RWPE1 (cell line): ENCODE measurements at places on chromosomes 6 and 20.

DNA sequence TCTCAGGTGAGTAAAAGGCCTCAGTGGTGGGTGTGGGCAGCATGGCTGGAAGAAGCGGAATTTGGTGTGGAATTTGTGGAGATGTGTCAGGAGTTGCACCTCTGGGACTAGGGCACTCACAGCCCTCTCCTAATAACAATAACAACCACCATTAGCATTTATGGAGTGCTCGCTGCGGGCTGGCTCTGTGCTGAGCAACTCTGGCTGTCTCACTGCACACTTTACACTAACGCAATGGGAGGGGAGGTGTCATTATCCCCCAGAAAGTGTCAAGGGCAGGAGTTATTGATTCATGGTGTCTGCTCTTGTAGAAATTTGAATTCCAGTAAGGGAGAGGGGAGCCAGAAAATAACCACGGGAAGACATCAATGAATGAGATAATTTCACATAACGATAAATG, 22.7 kb upstream of the SCRT2 start:
- DNase-seq = no peak

DNA sequence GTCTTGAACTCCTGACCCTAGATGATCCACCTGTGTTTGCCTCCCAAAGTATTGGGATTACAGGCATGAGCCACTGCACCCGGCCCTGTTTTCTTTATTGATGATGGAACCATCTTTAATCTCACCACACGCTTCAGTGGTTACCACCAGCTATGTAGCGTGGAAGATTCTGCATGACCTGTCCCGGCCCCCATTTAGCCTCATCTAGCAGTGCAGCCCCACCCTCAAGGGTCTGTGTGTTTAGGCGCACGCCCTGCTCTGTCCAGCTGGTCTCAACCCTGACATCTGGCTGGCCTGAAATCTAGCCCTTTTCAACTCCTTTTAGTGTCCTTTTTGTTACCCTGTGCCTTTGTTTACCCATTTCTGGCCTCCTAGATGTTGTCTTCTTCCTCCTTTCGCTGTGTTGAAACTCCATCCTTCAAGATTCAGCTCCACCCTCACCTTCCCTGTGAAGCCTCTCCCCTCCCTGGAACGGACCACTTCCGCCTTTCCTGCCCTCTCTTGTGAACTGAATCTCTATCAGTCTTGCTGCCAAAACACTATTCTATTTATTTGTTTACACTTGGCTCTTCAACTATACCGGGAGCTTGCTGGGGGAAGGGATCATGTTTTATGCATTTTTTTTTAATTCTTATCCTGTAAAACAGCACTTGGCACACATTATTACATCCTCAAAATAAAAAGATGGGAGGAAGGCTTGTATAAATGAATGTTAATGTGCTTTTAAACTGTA, 101.0 kb upstream of the MTHFD1L start:
- no peak for DNase-seq

- DNase-seq = peak; percentile 48
These were observed 49.0 kb upstream of the RANBP9 start for GRCh38 chr6:13760307-13761304.

- peak; percentile 80 for DNase-seq
These were observed 100.0 kb downstream of the NOL4L start for GRCh38 chr20:32484958-32485769.
